Stimulated activated CD4-positive, alpha-beta T cell treated with anti-CD3 and anti-CD28 coated beads, Interleukin-2, amount 100 ng/mL, for 24 hours (primary cell): ENCODE measurements at places on chromosomes 6 and 20.

DNA sequence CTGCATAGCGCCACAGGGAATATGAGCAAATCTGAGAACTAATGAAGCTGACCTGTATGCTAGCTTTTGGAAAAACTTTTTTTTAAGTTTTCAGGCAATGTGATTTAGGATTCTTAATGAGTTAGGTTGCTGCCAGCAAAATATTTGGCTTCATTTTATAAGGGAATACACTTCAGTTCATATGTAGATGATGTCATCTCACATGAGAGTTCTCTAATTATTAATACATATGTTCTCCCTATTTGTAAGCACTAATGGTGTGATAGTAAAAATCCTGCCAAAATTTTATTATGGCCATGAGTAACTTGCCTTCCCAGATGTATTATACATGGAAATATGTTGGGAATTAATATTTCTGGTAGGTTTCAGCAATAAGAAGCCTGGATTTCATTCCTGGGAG is 573.8 kb downstream of the EPM2A start:
- no peak for DNase-seq

DNA sequence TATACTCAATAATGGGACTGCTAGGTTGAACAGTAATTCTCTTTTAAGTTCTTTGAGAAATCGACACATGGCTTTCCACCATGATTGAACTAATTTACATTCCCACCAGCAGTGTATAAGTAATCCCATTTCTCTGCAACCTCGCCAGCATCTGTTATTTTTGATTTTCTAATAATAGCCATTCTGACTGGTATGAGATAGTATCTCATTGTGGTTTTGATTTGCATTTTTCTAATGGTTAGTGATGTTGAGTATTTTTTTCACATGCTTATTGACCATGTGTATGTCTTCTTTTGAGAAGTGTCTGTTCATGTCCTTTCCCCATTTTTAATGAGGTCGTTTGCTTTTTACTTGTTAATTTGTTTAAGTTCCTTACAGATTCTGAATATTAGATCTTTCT is 66.5 kb downstream of the STK4 start:
- DNase-seq: no peak

GRCh38 chr6:167722634-167723309 is 103.9 kb upstream of the AFDN start:
- DNase-seq: no peak

- no peak for DNase-seq
These were observed 307.1 kb upstream of the RSPO3 start for GRCh38 chr6:126811321-126811720.

GRCh38 chr20:15799871-15800270 is 773.4 kb downstream of the KIF16B start:
- DNase-seq: no peak

GRCh38 chr20:275791-276190 is 14.8 kb downstream of the C20orf96 start:
- DNase-seq: no peak

DNA sequence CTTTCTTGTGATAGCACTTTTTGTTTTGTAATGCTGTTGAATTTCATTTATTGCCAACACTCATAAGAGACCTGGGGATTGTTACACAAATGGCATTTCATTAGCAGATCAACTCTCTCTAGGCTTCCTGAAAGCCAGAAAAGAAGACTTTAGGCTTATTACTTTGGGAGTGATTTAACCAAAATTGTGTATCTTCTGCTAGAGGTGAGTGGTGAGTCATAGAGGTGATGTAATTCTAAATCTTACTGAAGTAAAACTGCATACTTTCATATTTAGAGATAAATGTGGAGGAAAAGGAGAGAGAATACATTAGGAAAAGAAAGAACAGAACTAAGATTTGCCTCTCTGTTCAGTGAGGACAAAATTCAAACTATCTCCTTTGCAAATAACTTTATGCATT is 304.7 kb upstream of the RGS17 start:
- DNase-seq: no peak

GRCh38 chr6:56348578-56348977 is 101.2 kb upstream of the COL21A1 start:
- DNase-seq: no peak

GRCh38 chr6:125020385-125020784 is 58.1 kb downstream of the RNF217 start:
- no peak for DNase-seq

- DNase-seq: no peak
These were observed 631.4 kb downstream of the CDH26 start for GRCh38 chr20:60589623-60590022.

- DNase-seq: no peak
These were observed 18.4 kb upstream of the MRPS18A start for GRCh38 chr6:43705996-43706395.

DNA sequence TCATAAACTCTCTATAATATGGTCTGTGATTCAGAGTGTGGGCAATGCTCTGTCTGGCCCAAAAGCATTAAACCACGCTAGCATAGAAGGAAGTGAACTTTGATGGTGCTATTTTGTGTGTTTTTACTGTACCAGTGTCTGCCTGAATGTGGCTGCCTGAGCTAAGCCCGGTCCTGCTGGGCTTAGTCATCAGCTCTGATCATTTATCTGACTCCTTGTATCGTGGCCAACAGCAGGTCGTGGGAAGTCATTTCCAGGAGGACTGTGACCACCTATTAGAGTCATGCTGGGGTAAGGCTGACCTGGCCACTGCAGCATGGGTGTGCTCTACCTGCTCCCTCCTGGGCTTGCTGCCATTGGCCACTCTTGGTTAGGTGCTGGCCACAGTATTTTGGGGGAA is 239.1 kb upstream of the CEP162 start:
- no peak for DNase-seq

GRCh38 chr6:15020119-15020770 is 225.6 kb upstream of the JARID2 start:
- DNase-seq: no peak

DNA sequence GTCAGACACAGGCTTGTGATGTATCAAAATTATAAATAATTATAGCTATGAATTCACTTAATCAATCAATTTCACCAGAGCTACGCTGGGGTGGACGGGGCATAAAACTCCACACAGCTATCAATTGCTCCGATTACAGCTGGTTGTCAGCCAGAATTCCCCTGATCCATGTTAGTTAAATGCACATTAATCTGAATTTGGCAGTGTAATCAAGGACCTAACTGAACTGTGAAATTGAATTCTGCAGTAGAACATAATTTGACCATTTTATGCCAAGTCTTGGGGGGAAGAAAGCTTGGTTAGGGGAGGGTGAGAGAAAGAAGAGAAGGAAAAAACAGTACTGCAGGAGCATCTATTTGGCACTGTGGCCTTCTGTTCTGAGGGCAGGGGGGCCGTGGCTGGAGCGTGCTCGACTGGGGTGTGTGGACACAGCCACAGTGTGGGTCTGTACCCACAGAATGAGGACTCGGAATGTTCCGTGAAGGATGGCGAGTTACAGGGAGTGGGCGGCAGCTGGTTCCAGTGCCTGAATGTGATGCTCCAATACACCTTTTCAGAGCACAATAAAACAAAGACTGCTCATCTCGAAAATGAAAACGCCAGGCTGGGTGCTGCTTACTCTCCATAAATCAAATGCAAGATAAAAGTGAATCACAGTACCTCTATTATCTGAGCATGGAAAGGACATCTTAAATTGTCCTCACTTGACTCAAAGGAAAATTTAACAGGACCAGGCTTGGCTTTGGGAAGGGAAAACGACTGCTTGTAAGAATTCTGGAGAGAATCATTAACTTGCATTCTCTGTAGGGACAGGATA is 59.2 kb downstream of the LAMP5 start:
- DNase-seq: no peak

DNA sequence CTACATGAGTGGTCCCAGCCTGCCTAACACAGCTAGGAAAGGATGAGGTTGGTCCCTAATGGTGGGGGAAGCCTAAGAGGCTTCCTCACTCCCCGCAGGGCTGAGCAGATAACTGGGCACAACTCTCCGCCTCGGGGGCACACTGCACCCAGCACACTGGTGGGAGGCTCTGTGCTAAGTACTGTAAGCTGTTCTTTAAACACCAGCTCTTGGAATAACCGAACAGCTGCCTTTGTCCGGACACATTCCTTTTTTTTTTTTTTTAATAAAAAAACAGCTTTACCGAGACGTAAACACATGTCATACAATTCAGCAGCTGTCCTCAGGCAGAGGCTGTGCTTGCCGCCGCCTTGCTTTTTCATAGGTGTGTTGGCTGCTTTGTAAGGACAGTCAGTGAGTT is 6.9 kb downstream of the PSMG4 start:
- DNase-seq: no peak

- no peak for DNase-seq
These were observed 12.1 kb upstream of the AHCY start for GRCh38 chr20:34315236-34315635.

DNA sequence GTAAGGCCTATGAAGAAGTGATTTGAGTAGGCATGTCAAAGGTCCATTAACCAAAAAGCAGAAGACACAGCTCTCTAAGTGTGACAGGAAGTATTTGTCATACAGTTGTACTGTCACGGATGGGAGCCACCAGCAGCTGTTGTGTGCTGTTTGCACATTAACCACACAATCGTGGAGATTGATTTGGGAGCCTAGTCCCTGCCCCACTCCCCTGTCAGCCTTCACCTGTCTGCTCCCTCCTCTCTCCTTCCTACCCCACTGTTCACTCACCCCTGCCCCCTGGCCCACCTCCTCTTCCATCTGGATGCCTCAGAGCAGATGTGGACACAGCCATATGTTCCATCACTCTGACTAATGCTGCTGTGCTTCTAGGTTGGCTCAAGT is 124.7 kb upstream of the SPACA1 start:
- DNase-seq: no peak

GRCh38 chr20:49850463-49851230 is 38.0 kb downstream of the SLC9A8 start:
- no peak for DNase-seq

DNA sequence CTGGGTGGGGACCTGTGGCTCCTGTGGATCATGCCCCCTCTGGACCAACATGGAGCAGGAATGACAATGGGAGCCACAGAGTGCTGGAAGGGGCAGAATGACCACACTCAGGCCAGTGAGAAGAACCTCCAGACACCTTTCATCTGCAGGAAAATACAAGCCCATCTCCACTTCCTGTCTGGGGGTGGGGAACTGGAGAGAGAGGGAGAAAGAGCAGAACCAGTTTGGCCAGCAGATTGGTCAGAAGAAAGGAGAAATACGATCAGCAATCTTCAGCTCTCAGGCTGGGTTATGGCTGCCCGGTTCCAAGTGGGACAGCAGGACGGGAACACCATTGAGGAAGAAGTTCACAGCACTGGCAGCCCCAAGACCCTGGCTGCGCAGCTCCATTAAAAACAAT is 37.0 kb downstream of the BMP7 start:
- DNase-seq: no peak

DNA sequence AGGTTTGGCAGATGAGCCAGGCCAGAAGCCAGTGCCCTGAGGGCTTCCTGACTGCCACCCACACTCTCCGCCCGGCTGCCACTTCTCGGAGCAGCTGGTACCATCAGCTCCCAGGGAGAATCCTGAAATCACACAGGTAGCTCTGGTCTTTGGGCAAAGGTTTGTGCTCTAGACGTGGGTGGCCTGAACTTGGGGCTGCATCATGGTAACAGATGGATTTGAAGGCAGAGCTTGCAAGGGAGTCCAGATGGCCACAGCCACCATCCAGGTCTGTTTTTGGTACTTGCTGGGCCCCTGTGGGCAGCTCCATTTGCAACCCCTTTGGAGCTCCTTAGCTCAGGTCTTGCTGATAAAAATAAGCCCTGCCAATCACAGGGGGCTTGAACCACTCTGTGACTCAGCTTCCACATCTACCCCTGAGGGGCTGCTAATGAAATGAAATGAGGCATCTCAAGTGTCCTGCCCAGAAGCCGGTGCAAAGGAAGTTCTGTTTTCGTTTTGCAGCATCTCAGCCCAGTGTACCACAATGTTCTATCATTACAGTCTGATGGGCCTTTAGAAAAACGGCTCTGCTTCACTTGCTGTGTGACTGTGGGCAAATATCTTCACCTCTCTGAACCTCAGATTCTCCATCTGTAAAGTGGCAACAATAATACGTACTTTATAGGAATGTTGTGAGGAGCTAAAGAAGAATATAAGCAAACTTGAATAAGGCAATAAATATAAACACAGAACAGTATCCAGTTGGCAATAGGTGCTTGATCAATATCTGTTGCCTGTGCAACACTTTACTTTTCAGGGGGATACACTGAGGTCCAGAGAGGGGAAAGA is 25.1 kb upstream of the CDH22 start:
- DNase-seq: no peak

DNA sequence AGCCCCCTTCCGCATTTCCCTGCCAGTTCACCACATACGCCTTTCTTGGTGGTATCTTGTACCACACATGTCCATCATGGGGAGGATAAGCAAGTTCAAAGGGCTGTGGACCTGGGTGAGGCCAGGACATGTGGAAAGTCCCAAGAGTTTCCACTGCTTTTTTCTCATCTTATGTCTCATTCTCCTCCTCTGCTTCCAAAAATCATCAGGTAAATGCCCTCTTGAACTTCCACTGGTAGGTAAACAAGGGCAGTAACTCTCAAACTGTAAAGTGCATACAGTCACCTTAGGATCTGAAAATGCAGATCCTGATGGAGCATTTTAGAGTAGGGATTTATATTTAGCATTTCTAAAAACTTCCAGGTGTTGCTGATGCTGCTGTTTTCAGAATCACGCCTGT is 7.9 kb upstream of the SIRT5 start:
- no peak for DNase-seq

- DNase-seq: no peak
These were observed 58.1 kb downstream of the PSMG4 start for GRCh38 chr6:3316818-3317217.

- DNase-seq: peak; percentile 74
These were observed 46.5 kb downstream of the ADTRP start for GRCh38 chr6:11732036-11732631.

GRCh38 chr6:113719064-113719463 is 138.1 kb upstream of the MARCKS start:
- no peak for DNase-seq

- DNase-seq: no peak
These were observed 149.7 kb downstream of the PLCB4 start for GRCh38 chr20:9218531-9218961.

DNA sequence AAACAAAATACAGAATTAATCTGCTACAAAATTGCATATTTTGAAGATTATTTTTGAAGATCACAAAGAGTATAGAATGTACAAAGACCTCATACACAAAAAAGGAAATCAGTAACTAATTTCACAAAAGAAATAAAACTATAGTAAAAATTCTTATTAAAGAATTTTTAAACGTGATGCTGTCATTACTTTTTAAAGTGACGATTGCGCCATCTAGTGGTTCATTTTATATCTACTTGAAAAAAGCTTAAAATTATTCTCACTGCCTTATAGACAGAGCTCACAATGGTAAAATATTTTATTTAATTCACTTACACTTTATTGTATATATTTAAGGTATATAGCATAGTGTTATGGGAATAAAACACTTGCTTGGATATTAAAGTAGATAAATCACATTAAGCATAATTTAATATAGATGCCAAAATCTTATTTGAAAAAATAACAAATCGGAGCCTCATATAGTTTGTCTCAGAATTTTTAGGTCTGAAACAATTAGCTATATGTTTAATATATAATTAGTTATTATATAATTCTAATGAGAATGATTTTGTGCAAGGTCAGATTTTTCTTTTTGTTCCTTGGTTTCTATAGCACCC is 128.8 kb downstream of the PHF3 start:
- DNase-seq: no peak

GRCh38 chr20:44491635-44492395 is 16.1 kb downstream of the TTPAL start:
- no peak for DNase-seq

GRCh38 chr6:82396964-82397751 is 33.5 kb downstream of the TPBG start:
- DNase-seq: no peak
